Effector CD4-positive, alpha-beta T cell (primary cell): ENCODE measurements at places on chromosomes 3 and 15.

- DNase-seq: no peak
Observed at GRCh38 chr3:12886106-12886679, 44.8 kb upstream of the RPL32 start.

DNA sequence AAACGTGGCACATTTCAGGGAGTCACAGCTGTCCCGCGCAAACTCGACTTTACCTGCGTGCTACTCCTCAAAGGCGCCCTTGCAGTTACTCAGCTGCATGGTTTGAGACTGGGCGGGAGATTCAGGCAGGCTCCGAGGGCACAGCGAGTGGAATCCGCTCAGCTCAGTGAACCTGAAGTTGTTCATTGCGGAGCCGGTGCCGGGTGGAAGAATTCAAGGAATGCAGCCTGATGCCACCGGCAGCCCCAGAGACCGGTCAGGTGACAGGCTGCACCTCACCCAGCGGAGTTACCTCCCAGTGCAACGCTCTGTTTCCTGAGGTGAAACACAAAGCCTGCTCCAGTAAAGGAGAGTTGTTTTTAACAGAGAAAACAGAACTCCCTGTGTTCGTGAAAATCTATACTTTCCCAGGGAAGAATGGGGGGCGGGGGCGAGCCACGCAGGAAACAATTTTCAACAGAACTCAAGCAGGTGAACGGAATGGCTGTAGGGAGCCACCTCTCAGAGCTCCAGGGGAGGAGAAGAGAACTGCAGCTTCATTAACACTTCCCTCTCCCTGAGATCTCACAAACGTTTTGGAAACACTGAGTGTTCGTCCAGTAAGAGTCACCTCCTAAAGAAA is 3.8 kb downstream of the VEPH1 start:
- no peak for DNase-seq

- peak; percentile 33 for DNase-seq
Observed at GRCh38 chr3:46368569-46368968, 2.2 kb upstream of the CCR5 start.

- no peak for DNase-seq
Observed at GRCh38 chr3:24494618-24495325, at the start of gene THRB. TSS of gene THRB (minus strand) at chr3:24494850.

- DNase-seq: no peak
Observed at GRCh38 chr15:47399100-47399499, 318.2 kb upstream of the SEMA6D start.

GRCh38 chr3:52036829-52037228 is 19.5 kb downstream of the DUSP7 start:
- no peak for DNase-seq

DNA sequence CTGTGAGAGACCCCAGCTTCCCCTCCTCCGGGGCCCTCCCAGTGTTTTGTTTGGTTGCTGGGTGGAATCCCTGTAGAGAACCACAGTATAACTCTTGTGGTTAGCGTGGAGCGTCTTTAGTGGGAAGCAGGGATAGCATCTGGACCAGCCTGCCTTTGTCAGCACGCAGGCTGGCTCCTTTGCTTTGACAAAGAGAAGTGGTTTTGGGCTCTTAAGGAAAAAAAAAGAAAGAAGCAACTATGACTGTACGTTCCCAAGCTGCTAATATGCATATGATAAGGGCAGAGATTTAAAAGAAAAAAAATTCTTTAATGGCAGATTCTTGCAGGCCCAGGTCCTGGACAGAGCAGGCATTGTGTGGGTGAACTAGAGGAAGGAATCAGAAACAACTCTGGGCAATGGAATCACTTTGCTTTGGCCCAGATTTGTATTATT is 340.8 kb upstream of the CTDSPL start:
- DNase-seq: no peak

DNA sequence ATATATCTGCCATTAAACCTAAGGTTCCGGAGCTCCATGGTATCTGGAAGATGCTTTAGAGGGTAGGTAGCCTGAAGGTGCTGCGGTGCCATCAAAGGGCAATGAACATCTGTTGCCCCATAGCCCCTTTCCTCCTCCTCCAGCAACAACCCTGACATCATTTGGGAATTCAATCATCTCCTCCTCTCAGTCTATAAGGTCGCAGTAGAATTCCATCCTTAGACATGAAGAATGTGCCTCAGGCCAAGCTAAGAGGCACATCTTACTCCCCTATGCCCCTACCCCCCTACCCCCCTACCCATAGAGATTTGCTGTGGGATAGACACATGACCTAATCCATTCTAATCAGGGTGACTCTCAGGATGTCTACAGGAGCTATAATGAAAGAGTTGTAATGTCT is 1099.7 kb upstream of the CFAP20DC start:
- DNase-seq: no peak

DNA sequence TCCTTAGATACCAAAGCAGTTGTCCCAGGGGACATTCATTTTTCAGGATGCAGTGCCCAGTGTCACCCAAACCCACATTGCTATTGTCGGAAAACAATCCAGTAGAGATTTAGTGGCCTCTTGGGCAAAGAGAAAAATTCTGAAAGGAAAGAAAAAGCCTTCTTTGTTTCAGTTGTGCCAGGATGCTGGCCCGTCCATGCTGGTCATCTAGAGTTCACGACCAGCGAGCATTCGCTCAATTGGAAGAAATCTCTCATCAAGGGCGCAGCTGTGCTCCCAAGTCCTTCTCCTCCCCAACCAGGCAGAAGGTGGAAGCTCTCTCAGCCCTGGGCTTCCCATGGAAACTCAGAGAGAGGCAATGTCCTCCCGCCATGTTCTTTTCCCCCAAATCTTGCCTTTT is 123.7 kb downstream of the MTHFS start:
- no peak for DNase-seq

GRCh38 chr3:146581951-146582467 is 23.1 kb downstream of the PLSCR5 start:
- DNase-seq: no peak

GRCh38 chr3:48709051-48709461 is 8.0 kb downstream of the IP6K2 start:
- no peak for DNase-seq

DNA sequence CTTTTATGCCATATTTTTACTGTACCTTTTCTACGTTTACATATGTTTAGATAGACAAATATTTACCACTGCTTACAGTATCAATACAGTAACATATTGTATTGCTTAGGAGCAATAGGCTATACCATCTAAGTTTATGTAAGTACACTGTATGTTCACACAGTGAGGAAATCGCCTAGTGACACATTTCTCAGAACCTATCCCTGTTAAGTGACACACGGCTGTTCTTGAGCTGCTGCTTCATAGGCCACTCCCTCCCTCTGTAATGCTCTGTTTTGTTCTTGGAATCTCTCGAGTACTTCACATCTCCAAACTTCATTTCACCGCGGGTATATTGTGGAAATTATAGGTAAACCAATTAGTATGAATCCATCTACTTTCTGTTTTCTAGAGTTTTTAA is 13.4 kb upstream of the SELENOT start:
- DNase-seq: no peak

- DNase-seq: no peak
Observed at GRCh38 chr3:132394320-132394719, 23.0 kb upstream of the DNAJC13 start.

DNA sequence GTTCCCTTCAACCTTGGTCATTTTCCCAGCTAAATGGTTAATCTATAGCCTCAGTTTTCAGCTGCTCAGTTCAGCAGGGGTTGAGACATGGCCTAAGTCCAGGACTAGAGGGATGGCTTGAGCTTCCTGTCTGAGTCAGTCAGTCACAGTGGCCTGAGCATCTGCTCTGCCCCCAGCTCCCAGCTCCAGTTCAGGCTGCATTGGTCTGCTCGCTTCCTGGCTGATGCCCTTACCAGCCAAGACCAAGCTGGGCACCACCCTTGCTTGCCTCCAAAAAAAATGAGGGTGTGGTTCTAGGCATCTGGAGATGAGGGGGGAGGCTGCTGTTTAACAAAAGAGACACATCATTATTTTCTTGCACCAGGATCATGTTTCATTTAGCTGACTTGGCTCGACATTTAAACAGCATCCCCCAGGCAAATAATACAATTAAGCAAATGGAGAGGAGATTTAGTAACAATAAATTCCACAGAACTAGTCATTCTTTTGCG is 70.7 kb downstream of the WNT5A start:
- DNase-seq: no peak

GRCh38 chr3:146387566-146387965 is 81.8 kb downstream of the PLSCR2 start:
- no peak for DNase-seq

DNA sequence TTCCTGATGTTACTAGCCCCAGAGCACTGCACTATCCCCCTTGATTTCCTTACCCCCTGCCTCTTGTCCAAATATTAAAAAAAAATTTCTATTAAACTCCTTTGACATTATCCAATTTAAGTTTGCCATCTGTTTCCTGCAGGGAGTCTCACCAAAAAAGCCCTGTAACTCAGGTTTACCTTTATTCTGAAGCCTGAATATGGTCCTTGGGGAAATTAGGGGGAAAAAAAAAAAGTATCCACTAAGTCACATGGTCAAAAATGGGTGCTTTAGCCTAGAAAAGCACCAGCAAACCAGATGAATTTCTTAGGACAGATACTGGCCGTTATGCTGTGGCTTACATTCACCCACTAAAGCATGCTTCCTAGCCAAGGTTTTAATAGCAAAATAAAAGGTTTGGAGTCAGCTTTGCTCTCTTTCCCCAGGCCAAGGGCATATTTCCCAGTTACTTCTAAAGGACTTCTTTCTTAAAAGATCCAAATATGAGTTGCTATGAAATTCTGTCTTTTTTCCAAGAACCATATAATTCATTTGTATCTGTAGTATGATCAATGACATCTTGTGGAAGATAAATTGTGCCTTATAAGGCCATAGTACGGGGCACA is 394.9 kb downstream of the LSAMP start:
- no peak for DNase-seq

GRCh38 chr15:74400313-74400860 is 32.9 kb upstream of the CYP11A1 start:
- DNase-seq: no peak

- peak; percentile 29 for DNase-seq
Observed at GRCh38 chr15:29268706-29269484, 727 bp downstream of the NSMCE3 start.

DNA sequence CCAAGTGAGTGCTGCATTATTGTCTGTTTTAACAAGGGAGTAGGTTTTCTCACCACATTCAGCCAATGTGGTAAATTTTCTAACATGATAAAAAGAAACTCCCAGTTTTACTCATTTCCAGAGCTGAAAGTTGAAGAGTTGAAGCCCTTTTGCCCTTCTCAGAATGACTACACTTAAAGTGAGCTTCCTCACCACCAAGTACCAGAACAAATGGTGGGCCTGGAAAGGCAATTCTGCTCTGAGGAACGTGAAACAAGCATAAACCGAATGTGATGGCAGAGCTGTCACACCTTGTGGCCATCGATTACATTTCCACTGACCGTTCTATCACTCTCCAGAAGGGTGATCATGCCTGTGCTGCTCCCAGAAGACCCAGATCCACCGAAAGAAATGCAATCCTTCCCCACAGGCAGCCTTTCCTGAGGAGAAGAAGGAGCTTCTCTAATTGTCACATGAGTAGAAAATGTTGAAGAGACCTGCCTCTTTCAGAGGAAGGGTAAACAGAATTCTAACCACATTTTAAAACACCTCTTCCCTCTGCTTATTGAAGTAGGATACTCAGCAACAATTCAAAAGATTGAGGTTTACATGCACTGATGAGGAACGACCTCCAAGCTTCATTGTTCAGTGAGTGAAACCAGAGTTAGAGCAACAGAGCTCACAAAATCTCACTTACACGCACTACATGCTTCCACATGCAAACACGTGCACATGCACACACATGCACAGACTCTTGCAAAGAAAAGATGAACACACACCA is 21.4 kb upstream of the CCR9 start:
- DNase-seq: no peak

- no peak for DNase-seq
Observed at GRCh38 chr3:5974630-5975322, 787.3 kb downstream of the EDEM1 start.

DNA sequence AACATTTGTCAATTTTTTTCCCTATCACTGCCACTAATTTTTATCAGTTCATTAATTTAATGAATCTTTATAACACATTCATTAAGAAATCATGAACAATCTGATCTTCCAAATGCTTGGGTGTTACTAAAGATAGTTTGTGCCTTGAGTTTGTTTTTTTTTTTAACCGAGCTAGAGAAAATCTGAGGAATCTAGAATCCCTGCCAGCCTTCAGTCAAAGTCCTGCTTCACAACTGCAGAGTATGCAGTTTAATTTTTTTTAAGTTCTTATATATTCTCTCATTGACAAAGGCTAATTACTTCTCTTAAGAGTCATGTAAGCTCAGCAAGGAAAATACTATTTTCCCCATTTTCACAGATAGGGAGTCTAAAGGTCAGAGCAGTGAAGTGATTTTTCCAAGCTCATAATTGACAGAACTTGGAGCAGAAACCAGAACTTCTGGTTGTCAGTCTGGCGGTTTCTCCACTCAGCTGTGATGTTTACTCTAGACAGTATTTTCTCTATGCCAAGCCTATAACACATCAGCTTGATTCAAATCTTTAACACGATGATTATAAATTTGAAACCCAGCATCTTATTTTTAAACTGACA is 55.7 kb downstream of the TNIK start:
- DNase-seq: no peak

- peak; percentile 41 for DNase-seq
Observed at GRCh38 chr3:183447206-183448001, 19.0 kb upstream of the MCF2L2 start.

DNA sequence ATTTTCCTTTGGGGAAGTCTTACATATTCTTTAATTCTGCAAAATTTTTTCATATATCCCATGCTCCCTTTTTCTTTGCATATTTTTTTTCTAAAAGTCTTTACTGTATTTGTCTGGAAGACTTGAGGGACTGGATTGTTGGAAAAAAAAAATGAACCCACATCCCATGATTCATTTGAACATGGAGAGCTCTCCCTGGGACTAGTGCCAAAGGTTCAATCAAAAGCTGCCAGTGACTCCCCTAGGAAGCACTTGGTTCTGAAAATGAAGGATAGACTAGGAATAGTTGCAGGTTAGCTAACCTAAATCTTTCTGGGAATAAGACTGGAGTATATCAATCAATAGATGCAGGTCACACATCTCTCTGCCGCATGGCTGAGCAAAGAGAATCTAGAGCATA is 16.4 kb upstream of the BNC1 start:
- DNase-seq: no peak

- no peak for DNase-seq
Observed at GRCh38 chr3:119497820-119498185, 544 bp upstream of the TIMMDC1 start.
